Fibroblast of pulmonary artery (primary cell): ENCODE measurements at places on chromosomes 4 and X.

- peak; percentile 80 for DNase-seq
These were observed 46.6 kb downstream of the CD40LG start for GRCh38 chrX:136694431-136695087.

DNA sequence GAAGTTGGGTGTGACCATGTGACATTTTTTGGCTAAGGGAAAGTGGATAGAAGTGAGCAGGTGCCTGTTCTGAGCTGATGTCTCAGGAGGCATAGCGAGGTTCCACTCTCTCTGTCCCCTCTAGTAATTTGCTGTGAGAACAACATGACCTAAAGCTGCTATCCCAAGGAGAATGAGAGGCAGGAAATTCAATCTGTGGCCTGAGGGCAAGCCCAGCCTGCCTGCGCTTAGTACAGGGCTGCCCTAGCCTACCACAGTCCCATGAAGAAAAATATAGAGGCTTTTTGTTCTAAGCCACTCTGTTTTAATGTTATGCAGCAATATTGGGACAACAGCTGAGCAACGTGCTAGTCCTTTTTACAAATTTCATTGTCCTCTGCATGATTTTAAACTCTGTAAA lies 193.1 kb downstream of the LDB2 start:
- no peak for DNase-seq

- DNase-seq: peak; percentile 59
These were observed 540.6 kb upstream of the MAGEB18 start for GRCh38 chrX:25597551-25597950.

GRCh38 chrX:46653482-46653881 lies 79.9 kb downstream of the CHST7 start:
- peak; percentile 33 for DNase-seq

GRCh38 chr4:98641376-98641775 lies 17.0 kb downstream of the TSPAN5 start:
- no peak for DNase-seq

DNA sequence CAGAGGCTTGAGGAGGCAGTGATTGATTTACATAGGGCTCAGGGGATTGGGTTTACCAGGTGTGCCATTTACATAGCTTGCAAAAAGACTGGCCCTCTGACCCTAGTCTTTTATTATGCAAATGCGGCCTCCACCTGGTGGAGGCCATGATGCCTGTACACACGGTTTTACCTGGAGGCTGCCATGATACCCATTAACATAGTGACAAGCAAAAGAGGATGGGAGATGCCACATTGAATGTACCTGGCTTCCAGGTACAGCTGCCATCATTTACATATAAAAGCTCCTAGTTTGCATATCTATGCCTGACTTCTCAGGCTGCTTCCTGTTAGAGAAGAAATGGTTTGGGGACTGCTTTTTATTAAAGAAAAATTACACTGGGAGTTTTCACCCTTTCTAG lies 72.0 kb downstream of the NEXMIF start:
- no peak for DNase-seq

DNA sequence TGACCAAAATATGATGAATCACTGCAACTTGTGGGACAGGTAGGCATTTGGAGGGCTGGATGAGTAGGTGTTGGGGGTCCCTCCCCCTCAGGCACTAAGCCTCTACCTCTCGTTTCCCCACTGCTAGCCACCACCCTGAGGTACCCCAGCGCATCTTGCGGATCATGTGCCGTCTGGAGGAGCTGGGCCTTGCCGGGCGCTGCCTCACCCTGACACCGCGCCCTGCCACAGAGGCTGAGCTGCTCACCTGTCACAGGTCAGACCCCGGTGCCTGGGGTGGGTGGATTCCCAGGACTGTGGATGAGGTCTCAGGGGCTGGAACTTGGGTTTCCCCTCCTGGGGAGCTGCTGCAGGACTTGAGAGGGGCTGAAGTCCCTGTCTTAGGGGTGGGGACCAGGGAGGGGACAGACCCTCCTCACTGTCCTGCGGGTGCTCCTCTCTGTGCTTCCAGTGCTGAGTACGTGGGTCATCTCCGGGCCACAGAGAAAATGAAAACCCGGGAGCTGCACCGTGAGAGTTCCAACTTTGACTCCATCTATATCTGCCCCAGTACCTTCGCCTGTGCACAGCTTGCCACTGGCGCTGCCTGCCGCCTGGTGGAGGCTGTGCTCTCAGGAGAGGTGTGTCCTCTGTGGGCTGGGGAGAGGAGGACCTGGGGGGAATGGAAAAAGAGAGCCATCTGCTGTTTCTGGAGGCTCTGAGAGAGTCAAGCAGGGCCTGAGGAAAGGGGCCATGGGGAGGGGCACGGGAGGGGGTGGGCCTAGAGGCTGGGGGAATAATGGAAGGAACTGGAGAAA lies 10.1 kb upstream of the ERAS start:
- DNase-seq: no peak

DNA sequence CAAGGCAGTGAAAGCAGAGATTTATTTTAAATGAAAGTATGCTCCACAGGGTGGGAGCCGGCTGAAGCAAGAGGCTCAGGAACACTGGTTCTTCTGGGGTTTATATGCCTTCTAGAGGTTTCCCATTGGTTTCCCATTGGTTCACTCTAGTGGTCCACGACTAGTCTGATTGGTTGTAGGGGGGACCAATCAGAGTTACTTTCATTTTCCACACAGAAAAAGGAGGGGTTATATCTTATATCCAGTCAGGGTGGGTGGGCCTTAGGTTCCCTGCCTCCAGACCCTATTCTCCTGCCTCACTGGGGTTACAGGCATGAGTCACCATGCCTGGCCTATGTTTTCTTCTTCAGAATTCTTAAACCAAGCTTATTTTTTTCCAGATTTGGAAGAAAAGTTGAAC lies 101.6 kb downstream of the KLHL8 start:
- peak; percentile 53 for DNase-seq

DNA sequence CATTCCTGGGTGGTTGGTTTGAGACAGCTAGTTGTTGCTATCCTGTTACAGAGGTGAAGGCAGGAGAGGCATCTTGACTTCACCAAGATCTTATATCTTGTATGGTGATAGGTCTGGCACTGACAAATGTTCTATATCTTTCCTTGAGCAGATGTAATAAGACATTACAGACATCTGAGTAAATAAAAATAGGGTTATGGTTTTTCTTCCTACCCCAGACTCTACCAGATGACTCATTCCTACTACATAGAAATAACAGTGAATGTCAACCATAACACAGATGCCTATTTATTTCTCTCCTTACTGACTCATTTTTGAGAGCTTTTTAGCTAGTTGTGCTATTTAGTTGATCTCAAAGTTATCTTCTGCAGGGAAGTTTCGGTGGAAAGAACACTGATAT lies 21.9 kb downstream of the HNRNPH2 start:
- no peak for DNase-seq

DNA sequence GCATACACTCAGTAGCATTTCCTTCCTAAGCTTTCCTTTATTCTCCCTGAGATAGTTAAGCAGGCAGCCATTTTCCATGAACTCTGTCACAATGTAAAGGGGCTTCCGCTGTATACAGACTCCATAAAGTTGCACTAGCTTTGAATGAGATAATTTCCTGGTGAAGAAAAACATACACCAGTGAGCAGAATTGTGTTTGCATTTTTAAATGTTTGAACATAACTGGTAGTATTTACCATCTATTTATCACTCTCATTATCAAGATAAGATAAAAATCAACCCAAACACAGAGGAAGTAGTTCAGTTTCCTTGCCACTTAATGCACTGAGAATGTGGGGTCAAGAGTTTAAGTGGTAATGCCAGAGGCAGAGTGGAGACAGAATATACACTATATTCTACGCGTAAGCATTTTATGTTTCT lies 54.1 kb downstream of the TXK start:
- DNase-seq: peak; percentile 21

DNA sequence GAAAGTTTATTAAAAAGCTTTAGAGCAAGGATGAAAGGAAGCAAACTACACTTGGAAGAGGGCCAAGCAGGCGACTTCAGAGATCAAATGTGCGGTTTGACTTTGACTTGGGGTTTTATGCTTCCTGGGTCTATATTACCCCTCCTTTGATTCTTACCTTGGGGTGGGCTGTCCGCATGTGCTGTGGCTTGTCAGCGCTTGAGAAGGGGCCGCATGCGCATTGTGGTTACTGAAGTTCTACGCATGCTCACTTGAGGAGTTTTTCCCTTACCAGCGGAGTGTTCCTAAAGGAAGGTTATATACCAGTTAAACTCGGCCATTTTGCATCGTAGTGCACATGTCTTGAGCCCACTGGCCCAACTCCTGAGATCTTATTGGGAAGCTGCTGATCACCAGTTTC lies 9.9 kb downstream of the ZNF157 start:
- no peak for DNase-seq

DNA sequence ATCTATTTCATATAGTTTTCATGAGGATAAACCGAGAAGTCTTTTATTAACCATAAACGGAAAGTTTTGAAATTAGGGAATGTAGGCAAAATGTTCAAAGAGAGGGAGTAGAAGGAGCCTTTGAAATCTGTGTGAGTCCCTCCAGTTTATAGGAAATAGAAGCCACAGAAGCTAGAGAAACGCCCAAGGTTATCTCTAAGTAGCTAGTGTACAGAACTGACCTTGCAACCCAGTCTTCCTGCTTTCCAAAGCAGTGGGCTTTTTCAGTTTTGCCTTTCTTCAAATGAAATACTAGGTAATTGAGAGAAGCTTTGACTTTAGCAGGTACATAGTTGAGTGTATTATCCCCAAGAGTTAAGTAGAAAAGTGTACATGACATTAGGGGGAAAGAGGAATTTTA lies 39.4 kb downstream of the STIM2 start:
- peak; percentile 3 for DNase-seq

- no peak for DNase-seq
These were observed 227.4 kb upstream of the CXorf51B start for GRCh38 chrX:146581981-146582712.

- DNase-seq: no peak
These were observed 121.3 kb downstream of the PPARGC1A start for GRCh38 chr4:23768541-23768940.

- no peak for DNase-seq
These were observed 3.1 kb upstream of the BCORL1 start for GRCh38 chrX:129979207-129979920.

- peak; percentile 49 for DNase-seq
These were observed 2.3 kb downstream of the NOCT start for GRCh38 chr4:139017861-139018260.

GRCh38 chr4:119785963-119786362 lies 157.4 kb upstream of the PDE5A start:
- DNase-seq: peak; percentile 43
